ENCODE measurements at places on chromosomes 16 and 17.

GRCh38 chr16:67529582-67530012 is 968 bp downstream of the RIPOR1 start:
- no peak for DNase-seq

DNA sequence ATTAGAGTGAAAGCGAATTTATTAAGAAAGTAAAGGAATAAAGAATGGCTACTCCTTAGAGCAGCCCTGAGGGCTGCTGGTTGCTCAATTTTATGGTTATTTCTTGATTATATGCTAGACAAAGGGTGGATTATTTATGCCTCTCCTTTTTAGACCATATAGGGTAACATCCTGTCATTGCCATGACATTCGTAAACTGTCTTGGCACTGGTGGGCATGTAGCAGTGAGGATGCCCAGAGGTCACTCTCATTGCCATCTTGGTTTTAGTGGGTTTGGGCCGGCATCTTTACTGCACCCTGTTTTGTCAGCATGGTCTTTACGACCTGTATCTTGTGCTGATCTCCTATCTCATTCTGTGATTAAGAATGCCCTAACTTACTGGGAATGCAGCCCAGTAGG is 58.2 kb downstream of the TANC2 start:
- no peak for DNase-seq

DNA sequence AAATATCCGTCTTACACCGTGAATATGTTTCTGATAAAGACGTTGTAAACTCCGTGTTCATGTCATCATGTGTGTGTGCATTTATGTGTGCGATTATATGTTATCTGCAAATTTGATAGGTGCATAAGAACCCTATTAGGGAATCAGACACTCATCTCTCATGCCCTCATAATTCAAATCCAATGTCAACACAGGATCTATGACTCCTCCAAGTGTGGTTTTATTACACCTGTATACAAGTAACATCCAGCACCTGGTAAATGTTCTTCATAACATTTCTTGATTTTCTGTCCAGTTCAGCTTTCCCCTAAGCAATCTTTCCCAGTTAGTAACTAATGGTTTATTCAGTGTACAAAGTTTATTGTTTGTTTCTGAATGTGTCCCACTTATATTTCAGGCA is 681.9 kb downstream of the CDH11 start:
- DNase-seq = no peak

- no peak for DNase-seq
These were observed 129.7 kb downstream of the KCNJ2 start for GRCh38 chr17:70298929-70299531.

DNA sequence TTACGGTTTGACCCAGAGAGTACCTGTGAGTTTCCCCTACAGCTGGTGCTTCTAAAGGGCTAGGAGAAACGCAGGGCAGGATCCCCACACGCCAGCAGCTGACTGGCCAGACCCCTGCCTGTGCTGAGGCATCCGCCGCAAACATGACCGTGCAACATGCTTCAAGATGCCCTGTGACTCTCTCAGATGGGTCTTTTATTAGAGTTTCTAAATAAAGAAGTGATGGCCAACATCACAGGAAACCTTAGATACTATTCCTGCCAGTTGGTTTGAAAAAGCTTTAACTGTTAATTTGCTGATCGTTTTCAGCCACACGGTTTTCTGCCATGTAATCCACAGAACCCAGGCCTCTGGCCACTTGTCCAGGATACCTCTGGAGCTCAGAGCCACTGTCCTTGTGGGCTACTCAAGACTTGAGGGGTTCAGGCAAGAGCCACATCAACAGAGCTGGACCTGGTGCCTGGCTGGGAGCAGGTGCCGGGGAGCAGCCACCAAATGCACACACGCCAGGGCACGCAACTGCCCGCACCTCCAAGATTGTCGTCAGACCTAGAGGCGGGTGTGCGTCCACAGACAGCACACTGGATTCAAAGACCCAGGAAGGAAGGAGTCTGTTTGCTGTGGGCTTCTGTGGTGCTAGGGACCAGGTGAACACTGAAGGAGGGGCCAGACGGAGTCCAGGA is 118.4 kb downstream of the ZNF778 start:
- DNase-seq = no peak

GRCh38 chr17:45942284-45942683 is 47.9 kb downstream of the MAPT start:
- no peak for DNase-seq

DNA sequence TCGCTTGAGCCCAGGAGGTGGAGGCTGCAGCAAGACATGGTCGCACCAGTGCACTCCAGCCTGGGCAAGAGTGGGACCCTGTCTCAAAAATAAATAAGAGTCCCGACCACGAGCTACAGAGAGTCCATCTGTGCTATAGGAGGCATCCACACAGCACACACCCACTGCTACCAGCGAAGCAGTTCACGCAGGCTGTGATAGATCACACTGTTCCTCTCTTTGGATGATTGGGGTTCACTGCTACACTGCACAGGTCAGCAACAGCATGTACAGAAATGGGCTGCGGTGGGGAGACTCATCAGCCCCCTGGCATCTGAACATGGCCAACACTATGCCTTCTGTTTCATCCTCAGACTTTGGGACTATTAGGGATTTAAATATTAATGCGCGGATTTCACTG is 33.8 kb downstream of the PMM2 start:
- DNase-seq = no peak

DNA sequence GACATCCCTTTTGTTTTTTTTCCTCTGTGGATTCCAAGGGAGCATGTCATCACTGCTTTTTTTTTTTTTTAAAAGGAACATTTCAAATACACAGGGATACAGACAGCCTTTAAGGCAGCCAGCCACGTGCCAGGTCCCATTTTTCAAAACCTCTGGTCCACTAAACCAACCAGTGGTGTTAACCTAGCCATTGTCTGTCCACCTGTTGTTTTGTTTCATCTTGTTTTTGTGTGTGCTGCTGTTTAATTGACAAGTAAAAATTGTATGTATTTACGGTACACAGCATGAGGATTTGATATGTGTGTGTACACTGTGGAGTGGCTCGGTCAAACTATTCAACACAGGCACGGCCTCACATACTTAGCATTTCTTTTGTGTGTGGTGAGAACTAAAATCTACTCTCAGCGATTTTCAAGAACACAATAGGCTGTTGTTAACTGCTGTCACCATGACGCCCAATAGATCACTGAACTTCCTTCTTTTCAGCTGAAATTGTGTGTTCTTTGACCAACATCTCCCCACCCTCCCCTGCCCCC is 19.2 kb downstream of the TMEM114 start:
- no peak for DNase-seq

- peak; percentile 50 for DNase-seq
These were observed 311.4 kb downstream of the SEC14L1 start for GRCh38 chr17:77451894-77452852.

GRCh38 chr16:21301895-21302291 is 23.8 kb upstream of the CRYM start:
- no peak for DNase-seq

GRCh38 chr17:22464041-22464440 is 771.7 kb downstream of the KCNJ18 start:
- DNase-seq = no peak

GRCh38 chr17:45093444-45094110 is 32.5 kb downstream of the NMT1 start:
- no peak for DNase-seq

DNA sequence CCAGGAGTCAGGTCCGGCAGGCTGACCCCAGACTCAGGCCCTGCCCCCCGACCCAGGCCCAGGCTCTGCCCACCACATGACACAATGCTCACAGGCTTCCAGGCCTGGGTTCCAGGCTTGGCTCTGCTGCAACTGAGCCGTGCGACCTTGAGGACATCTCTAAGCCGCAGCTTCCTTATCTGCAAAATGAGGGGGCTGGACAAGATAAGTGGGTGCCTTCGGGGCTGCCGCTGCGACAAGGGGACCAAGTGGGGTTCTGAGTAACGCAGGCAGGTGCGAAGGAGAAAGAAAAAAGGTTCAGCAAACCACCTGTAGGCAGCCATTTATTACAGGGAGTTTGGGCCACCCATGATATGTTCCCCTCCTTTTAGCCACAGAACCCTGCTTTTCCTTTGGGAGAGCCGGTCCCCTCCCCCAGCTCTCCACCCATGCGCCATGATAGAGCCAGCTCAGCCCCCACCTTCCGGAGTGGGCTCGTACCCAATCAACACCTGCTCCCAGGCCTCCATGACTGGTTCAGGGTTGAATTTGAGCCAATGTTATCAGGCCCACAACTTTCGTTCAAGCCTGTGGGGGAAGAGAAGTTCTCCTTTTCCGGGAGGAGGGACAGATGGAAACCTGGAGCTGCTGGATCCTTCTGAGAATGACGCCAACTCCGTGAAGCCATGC is 38.2 kb downstream of the RTN4RL1 start:
- DNase-seq = no peak

DNA sequence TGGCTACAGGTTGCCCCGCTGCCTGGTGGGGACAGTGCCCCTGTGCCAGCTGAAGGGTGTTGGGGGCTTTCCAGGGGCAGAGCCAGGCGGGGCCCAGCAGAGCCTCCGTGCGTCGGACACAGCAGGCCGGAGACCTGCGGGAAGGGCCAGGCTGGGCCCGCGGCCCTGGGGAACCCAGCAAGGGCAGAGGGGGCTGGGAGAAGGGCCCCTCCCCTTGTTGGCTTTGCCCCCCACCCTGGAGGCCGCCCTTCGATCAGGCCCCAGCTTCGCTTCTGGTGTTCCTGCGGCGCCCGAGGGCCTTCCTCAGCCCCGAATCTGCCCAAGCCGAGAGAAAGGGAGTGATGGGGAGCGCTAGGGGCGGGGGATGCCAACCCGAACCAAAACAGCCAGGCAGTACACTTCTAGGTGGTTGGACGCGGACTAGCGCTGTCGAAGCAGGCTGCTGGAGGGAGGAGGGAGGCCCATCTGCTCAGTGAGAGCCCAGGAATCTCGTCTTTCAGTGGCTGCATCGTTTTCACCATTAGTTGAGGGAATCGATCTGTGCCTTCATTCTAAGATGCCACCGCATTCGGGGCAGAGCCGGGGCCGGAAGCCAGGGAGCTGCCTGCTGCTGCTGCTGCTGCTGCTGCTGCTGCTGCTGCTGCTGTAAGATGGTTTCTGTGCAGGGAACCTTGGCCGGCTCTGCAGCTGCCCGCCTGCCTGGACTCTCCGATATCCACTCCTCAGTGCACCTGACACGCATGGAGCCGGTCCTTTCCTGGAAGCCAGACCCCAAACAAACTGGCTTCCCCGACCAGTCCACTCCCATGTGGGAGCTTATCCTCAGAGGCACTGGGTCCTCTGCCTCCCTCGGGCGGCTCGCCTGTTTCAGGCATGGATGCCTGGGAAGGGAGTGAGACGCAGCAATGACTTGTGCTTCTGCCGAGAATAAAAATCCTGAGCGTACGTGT is 1.7 kb downstream of the JPH3 start:
- no peak for DNase-seq

DNA sequence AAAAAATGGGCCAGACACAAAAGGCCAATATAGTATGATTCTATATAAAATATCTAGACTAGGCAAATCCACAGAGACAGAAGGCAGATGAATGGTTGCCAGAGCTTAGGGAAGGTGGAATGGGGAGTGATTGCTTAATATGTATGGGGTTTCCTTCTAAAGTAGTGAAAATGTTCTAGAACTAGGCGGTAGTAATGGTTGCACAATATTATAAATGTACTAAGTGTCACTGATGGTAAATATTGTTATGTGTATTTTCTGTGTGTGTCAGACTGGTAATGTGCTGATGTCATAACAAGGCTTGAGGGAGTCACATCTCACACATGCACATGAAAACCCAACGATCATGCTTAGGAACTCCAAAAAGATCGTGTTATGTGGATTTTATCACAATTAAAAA is 106.9 kb upstream of the SIAH1 start:
- no peak for DNase-seq

GRCh38 chr17:2157081-2157480 is 102.2 kb downstream of the HIC1 start:
- DNase-seq = no peak

- peak; percentile 8 for DNase-seq
These were observed 27.4 kb upstream of the ADGRG1 start for GRCh38 chr16:57600952-57601580.

GRCh38 chr17:909642-910323 is 69.8 kb downstream of the NXN start:
- no peak for DNase-seq

- no peak for DNase-seq
These were observed 1140.2 kb downstream of the CDH11 start for GRCh38 chr16:63981639-63982038.

DNA sequence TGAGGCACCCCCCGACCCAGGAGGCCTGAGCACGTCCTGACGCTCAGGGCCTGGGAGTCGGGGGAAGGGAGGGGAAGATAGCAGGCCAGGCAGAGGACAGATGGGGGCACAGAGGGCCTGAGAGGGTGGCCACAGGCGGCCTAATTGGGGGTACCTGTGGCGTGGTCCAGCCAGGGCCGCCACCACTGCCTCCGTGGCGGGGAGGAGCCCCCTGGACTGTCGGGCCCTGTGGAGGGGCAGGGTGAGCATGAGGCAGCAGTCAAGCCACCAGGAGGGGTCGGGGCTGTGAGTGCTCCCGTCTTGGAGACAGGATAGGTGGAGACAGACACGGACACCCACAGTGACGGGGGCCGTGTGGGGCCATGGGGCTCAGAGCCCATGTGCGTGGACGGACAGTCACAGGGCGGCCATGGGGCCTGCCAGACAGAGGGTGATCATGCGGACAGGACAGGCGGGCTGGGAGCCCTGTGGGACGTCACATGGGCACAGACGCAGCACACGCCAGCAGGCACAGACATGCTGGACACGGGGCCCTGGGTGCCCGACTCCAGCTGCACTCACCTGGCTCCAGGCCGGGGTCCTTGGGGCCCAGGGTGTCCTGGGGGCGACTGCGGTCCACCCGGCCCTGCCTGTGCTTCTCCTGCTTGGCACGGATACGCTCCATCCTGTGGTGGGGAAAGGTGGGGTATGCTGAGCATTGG is 18.7 kb downstream of the CTU2 start:
- DNase-seq = no peak

- DNase-seq = no peak
These were observed 878 bp upstream of the RNF157 start for GRCh38 chr17:76241204-76241538.

GRCh38 chr16:23597003-23597756 is 1.1 kb upstream of the NDUFAB1 start:
- peak; percentile 16 for DNase-seq

GRCh38 chr17:61201211-61201610 is 198.4 kb upstream of the TBX2 start:
- DNase-seq = no peak

DNA sequence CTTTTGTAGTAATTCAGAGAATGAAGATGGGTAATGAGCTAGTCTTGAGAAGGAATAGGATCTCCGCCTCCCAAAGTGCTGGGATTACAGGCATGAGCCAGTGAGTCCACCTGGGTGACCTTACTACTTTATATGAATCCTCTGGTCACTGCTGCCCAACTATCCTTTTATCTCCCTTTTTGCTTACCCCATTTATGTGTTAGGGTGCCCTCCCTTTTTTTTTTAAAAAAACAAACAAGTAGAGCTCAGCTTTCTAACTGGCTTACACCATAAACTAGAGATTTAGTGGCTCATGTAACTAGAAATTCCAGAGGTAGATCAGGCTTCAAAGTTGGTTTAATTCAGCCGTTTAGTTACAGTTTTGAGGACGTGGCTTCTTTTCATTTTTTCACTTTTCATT is 15.6 kb downstream of the USP10 start:
- DNase-seq = no peak

Data from activated CD4-positive, alpha-beta T cell treated with anti-CD3 and anti-CD28 coated beads, Interleukin-2, amount 50 U/mL, for 48 hours (primary cell).